ENCODE measurements at places on chromosomes 12 and 14. TPM values are rescaled to one million over a fixed set of nuclear protein-coding genes. Genes with fewer than 3 reads are reported as not detected.

The PPM1A gene
- total RNA-seq, result 34.1 TPM

The CLEC2A gene
- total RNA-seq, result not detected

The GPR84 gene
- total RNA-seq, result not detected

The PAPLN gene
- 4.6 TPM for total RNA-seq

The TNFAIP2 gene
- 283 TPM for total RNA-seq

The TULP3 gene
- total RNA-seq, result 15.6 TPM

The CCDC175 gene
- not detected for total RNA-seq

The RASSF9 gene
- total RNA-seq, result 1.0 TPM

The HOXC10 gene
- total RNA-seq, result 3.0 TPM

The LTB4R2 gene
- total RNA-seq, result 3.6 TPM

The RHEBL1 gene
- total RNA-seq, result 4.1 TPM

The PDZRN4 gene
- not detected for total RNA-seq

The TAS2R19 gene
- not detected for total RNA-seq

The SLC25A47 gene
- not detected for total RNA-seq

The MMP19 gene
- 0.38 TPM for total RNA-seq

The TCL1B gene
- not detected for total RNA-seq

The NOXRED1 gene
- total RNA-seq, result 0.08 TPM

The KRT3 gene
- total RNA-seq, result 0.06 TPM

The FAM186B gene
- 0.11 TPM for total RNA-seq

The MYF6 gene
- total RNA-seq, result not detected

The PIWIL1 gene
- 0.05 TPM for total RNA-seq

The CCDC77 gene
- total RNA-seq, result 10.8 TPM

The AQP5 gene
- not detected for total RNA-seq

The EMP1 gene
- total RNA-seq, result 235 TPM

The DEGS2 gene
- total RNA-seq, result 2.1 TPM

The ARL1 gene
- 59.1 TPM for total RNA-seq

The ASB2 gene
- 0.24 TPM for total RNA-seq

The RFX4 gene
- 0.08 TPM for total RNA-seq

The C14orf180 gene
- total RNA-seq, result not detected

The LMNTD1 gene
- not detected for total RNA-seq

The DGLUCY gene
- total RNA-seq, result 19.5 TPM

The TC2N gene
- 0.81 TPM for total RNA-seq

The BLOC1S1 gene
- total RNA-seq, result 153 TPM

The TAS2R50 gene
- not detected for total RNA-seq

The CDH24 gene
- total RNA-seq, result 2.5 TPM

The MIP gene
- not detected for total RNA-seq

The RDH11 gene
- total RNA-seq, result 50.5 TPM

The NGB gene
- not detected for total RNA-seq

The FSCB gene
- total RNA-seq, result not detected

The ZNF641 gene
- 5.4 TPM for total RNA-seq

The KLRB1 gene
- not detected for total RNA-seq

The PLD4 gene
- total RNA-seq, result 0.06 TPM

The LIN7A gene
- total RNA-seq, result 0.35 TPM

The NKX2-1 gene
- 0.07 TPM for total RNA-seq

The WASHC4 gene
- 22.6 TPM for total RNA-seq

The MANSC1 gene
- 3.9 TPM for total RNA-seq

The SCFD1 gene
- 36.8 TPM for total RNA-seq

The HSPB8 gene
- total RNA-seq, result 21.9 TPM

The ARMH4 gene
- total RNA-seq, result 0.78 TPM

The TRAFD1 gene
- total RNA-seq, result 17.6 TPM

The GNS gene
- 58.8 TPM for total RNA-seq

The KCNH5 gene
- total RNA-seq, result not detected

The HIP1R gene
- 22.5 TPM for total RNA-seq

The OR4L1 gene
- not detected for total RNA-seq

The BIN2 gene
- 0.08 TPM for total RNA-seq

The TAS2R42 gene
- not detected for total RNA-seq

The PLEK2 gene
- 17.4 TPM for total RNA-seq

Data from A549 treated with AZD2906 at 1 μM for 4 hours (cell line).